Activated T-cell treated with anti-CD3 and anti-CD28 coated beads for 1 hour (primary cell): ENCODE measurements at places on chromosomes 2 and 18.

DNA sequence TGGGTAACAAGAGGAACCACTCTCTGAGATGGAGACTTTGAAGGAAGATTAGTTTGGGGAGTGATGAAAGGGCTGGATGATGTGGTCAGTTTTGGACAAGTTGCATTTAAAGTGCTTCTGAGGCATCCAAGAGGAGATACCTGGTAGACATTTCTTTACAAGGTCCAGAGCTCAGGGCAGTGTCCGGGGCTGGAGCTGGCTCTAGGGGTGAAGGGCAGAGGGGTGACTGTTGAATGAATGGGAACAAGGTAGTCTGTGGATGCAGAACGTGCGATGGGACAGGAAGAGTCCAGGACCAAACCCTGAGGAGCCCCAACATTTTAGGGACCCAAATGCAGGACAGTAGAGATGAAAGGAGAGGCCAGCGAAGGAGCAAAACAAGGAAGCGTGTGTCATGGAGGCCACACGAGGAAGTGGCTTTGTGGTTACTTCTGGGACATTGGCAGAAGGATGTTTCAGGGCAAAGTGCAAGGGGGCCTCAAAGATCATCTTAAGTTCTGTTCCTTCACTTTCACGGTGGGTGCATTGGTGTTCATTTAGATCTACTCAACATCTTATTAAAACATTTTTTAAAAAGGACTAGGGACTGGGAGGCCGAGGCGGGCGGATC, 13.6 kb upstream of the GPR35 start:
- DNase-seq = no peak

- DNase-seq = no peak
These were observed 301.6 kb upstream of the CDH2 start for GRCh38 chr18:28478531-28478930.

- no peak for DNase-seq
These were observed 53.1 kb upstream of the TMEM87B start for GRCh38 chr2:112001942-112002341.

- no peak for DNase-seq
These were observed 786 bp upstream of the TMEM200C start for GRCh38 chr18:5895876-5896740.

GRCh38 chr2:64632835-64633819, 20.6 kb downstream of the SERTAD2 start:
- DNase-seq = no peak

- DNase-seq = no peak
These were observed 35.5 kb upstream of the SLC35F5 start for GRCh38 chr2:113791697-113792590.

GRCh38 chr18:62576271-62576670, 53.4 kb downstream of the ZCCHC2 start:
- DNase-seq = no peak

- DNase-seq = no peak
These were observed 217.3 kb downstream of the FHOD3 start for GRCh38 chr18:36514778-36515177.

DNA sequence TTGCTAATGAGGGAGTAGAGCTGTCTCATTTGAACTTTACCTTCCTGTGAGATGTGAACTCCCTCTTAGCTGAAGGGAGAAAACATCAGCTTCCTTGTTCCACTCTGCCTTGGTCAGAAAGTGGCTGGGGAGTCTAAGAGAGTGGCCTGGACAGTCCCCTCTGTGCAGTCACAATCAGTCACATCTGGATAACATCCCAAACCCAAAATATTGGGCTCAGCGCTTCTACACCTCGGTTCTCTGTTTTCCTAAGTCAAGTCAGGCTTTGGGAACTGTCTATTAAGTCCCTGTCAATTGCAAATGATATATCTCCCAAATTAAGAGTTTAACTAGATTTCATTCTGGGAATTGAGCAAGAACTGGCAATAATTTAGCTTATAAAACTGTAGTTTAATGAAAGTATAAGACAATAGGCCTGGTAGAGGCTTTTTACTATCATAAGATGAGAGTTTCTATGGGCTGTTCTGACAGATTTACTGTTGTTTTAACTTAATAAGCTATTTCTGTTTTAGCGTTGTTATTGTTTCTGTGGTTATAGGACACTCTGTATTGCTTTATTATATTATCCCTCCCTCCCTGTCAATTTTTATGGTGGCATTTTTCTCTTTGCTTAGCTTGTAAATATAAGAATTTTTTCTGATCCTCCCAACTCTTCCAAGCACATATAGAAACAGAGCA, 135.1 kb upstream of the LHCGR start:
- DNase-seq = no peak

GRCh38 chr2:219526320-219527075, 12.2 kb downstream of the ASIC4 start:
- no peak for DNase-seq

DNA sequence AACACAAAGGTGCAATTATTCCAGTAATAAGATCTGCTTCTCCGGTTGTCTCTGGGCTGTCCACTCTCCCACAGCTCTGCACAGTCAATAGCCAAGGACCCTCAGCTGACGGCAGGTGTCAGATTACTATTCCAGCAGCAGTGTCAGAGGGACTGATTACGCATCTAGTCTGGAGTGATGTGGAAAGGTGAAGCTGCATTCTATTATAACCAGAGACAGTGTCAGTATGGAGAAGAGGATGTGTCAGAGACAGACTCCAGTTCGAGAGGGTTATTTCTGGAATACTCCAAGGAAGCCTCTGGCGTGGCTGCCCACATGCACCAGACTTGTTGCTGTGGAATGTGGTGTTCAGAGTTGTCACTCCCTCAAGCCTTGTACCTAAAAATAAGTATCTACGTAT, 163.6 kb upstream of the TMEM200C start:
- DNase-seq = no peak

DNA sequence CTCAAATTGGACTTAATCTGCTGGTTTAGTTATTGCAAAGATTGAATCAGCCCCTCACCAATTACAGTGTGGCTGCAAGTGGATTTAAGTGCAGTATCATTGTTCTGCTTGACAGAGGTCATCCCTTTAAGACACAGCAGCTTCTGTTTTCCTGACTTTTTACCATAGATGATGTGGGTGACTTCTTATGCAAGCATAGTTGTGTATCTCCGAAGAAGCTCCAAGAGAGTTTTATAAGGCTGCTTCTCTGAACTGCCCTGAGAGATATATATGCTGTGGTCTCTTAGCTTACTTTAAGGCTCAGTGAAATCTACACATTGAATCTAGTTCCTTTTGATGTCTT, 3.5 kb downstream of the TRIB2 start:
- no peak for DNase-seq

DNA sequence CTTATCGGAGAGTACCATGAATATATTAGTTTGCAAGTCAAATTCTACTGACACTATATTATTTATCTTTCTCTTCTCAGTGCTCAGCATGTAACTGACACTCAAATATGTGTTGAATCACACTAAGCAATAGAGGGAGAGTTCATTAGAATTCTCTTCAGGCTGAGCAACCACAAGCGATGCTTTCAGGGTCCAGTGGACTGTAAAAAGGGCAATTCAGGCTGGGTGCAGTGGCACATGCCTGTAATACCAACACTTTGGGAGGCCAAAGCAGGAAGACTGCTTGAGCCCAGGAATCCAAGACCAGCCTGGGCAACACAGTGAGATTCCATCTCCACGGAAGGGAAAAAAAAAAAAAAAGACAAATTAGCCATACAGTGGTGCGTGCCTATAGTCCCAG, 16.3 kb downstream of the PDE6D start:
- no peak for DNase-seq

DNA sequence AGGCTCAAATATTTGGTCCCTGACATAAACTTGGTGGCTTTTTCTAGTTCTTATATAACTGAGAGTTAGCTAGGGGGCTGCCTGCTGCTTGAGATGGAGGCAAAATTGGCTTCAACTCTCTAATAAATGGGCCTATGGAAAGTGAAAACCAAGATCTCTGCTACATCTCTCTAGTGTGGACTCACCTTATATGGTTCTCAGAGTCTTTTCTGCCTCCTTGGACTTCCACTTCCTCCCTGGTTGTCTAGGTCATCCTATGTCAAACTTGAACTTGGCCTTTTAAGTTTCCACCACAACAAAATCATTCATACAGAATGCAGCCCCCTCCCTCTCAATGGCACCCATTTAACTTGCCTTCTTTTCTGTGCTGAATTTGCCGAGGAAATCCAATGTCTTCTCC, 23.9 kb upstream of the ARHGAP25 start:
- DNase-seq = no peak

DNA sequence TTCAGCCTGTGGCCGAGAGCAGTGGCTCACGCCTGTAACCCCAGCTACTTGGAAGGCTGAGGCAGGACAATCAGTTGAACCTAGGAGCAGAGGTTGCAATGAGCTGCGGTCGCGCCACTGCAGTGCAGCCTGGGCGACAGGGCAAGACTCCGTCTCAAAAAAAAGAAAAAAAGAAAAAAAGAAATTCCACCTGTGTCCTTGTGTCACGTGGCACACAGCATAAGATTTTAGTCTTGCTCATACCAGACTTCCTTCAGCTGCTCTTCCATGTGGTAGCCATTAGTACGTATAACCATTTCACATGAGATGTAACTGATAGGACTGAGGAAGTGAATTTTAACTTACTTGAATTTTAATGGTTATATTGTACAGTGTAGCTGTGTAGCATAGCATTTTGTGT, 4.0 kb downstream of the NOP58 start:
- no peak for DNase-seq

DNA sequence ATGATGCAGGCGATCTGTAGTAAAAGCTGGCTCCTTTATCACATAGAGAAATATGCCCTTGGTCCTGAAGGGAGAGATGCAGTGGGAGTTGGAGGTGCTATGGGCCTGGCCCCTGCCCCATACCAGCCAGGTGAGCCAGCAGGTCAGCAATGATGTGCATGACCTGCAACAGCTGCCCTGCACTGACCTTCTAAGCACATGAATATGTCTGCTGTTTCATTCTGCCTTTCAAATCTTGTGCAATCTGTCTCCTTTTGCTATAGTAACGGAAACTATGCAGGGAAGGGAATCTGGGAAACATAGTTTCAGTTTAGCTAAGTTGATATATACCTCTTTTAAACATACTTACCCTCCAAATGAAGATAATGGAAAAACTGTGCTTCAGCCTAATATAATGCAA, 235.2 kb downstream of the TDRD15 start:
- DNase-seq = no peak

- DNase-seq = no peak
These were observed 158.7 kb downstream of the TDRD15 start for GRCh38 chr2:21282515-21282898.

GRCh38 chr18:51621113-51621863, 423.8 kb upstream of the MEX3C start:
- DNase-seq = no peak

DNA sequence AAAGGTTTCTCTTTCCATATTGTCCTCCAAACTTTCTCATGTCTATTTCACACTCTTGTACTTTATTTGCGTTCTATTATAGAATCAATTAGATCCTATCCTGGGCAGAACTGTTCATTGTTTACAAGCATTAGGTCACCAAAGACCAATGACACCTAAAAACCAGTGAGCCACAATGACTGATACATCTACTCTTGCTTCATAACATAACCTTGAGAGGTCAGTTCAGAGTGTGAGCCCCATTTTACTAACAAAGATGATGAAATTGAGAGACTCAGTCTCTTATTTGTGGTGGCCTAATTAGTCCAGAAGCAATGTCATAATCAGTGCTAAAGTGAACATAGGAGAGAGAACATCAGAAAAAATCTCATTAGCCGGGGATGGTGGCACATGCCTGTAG, 248.9 kb upstream of the RBBP8 start:
- DNase-seq = no peak

GRCh38 chr18:3914833-3915610, 465.1 kb downstream of the TGIF1 start:
- DNase-seq = no peak

DNA sequence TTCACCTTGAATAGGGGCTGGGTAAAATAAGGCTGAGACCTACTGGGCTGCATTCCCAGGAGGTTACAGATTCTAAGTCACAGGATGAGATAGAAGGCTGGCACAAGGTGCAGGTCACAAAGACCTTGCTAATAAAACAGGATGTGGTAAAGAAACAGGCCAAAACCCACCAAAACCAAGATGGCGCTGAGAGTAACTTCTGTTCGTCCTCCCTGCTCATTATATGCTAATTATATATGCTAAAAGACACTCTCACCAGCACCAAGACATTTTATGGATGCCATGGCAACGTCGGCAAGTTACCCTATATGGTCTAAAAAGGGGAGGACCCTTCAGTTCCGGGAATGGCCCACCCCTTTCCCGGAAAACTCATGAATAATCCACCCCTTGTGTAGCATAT, 711.5 kb upstream of the KLHL29 start:
- no peak for DNase-seq

GRCh38 chr2:239106314-239106908, 258.5 kb downstream of the TWIST2 start:
- DNase-seq = no peak

GRCh38 chr2:197086500-197086899, 160.0 kb upstream of the PGAP1 start:
- no peak for DNase-seq

- DNase-seq = no peak
These were observed 41.5 kb upstream of the LTBP1 start for GRCh38 chr2:32905270-32905669.

- DNase-seq = no peak
These were observed 24.8 kb downstream of the ATP9B start for GRCh38 chr18:79093986-79094385.

DNA sequence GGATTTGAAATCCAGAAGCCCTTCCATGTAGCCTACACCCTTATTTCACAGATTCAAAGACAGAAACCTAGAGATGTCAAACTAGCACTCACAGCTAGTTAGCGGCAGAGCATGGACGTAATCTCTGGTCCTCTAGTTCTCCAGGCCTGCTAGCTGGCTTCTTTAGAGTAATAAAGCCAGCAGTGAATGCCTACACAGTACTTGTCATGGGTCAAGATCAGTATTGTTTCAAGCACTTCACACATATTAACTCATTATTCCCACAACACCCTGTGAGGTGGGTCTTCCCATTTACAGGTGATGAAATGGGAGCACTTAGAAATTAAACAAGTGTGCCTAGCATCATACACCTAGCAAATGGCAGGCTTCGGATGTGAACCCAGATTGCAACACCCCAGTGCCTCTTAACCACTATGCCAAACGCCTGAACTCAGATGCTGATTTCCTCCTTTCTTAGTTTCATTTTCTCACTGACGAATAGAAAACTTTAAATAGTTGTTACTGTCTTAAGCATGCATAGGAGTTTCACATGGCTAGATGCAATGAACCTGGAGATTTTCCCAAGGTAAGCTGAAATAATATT, 14.5 kb upstream of the ZBTB14 start:
- DNase-seq = no peak

- no peak for DNase-seq
These were observed 291.0 kb upstream of the SOX11 start for GRCh38 chr2:5401115-5401657.

DNA sequence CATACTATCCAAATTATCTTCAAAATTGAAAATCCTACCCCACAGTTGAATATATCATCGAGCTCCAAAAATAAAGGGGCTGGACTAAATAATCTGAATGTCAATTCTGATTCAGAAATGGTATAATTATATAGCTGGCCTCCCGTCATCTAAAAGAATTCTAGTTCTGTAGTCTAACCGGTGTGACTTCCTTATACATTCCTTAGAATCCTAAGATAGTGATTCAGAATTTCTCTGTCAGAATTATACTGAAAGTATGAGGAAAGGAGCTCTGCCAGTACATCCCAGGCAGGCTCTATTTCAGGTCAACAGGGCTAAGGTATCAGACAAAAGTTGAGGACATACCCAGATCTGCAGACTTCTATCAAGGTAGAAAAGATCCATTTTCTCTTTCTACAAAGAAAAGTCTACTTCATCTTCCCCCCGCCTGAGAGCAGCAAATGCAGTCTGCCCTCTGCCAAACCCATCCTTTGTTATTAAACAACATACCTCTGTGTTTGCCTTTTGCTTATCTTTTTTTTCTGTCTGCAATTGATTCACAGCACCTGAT, 128.5 kb downstream of the METTL4 start:
- no peak for DNase-seq

- no peak for DNase-seq
These were observed 11.3 kb upstream of the COPS8 start for GRCh38 chr2:237074211-237074993.
